K562 (cell line): ENCODE measurements at places on chromosomes 6 and 20. TPM values are rescaled to one million over a fixed set of nuclear protein-coding genes. Genes with fewer than 3 reads are reported as not detected.

The CCDC170 gene
- total RNA-seq: not detected in 2 replicates

The FOXS1 gene
- total RNA-seq: not detected in 2 replicates

The HLA-DQB1 gene
- 0.29 TPM in 1 of 2 replicates, not detected in the other for total RNA-seq

The WFDC12 gene
- total RNA-seq: not detected in 2 replicates

The PREX1 gene
- total RNA-seq: 9.0 and 10.4 TPM in 2 replicates

The ENPP1 gene
- 0.22 and 0.27 TPM in 2 replicates for total RNA-seq

The LRFN2 gene
- not detected in 2 replicates for total RNA-seq

The RAMACL gene
- total RNA-seq: 0.11 TPM in 1 of 2 replicates, not detected in the other

The CEP85L gene
- total RNA-seq: 12.8 and 14.7 TPM in 2 replicates

The MUC22 gene
- not detected in 2 replicates for total RNA-seq

The EPPIN gene
- not detected in 2 replicates for total RNA-seq

The DNAH8 gene
- 2.8 and 2.9 TPM in 2 replicates for total RNA-seq

The RIPPLY2 gene
- not detected in 2 replicates for total RNA-seq

The FBXO30 gene
- 11.1 and 11.8 TPM in 2 replicates for total RNA-seq

The SEL1L2 gene
- not detected in 2 replicates for total RNA-seq

The SLC4A11 gene
- total RNA-seq: 1.1 and 2.0 TPM in 2 replicates

The TSBP1 gene
- total RNA-seq: not detected in 2 replicates
